ENCODE measurements at places on chromosomes 3 and 15.

- no peak for DNase-seq
- H3K27ac ChIP-seq: no peak overlapping the region
- H3K4me3 ChIP-seq: no peak overlapping the region
These were observed 90.7 kb downstream of the NR2F2 start for GRCh38 chr15:96421178-96421601.

DNA sequence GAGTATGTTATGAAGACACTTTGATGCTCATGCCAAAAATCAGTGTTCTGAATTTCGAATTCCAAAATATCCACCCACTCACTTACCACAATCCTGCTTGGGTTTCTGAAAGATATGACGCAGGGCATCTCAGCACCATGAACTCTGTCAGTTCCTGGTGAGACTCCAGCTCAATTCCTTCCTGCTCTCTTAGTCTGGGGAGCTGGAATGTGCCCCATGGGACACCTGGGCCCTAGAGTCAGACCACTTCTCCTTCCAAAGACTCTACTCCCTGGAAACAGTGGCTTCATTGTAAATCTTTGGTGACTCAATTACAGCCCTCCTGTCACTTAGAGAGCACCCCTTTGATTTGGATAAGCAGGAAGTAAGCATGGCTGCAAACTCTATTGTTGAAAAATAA lies 50.5 kb downstream of the CD86 start:
- no peak for DNase-seq
- H3K4me1 ChIP-seq: no peaks in the 10 kb centered on the region
- H3K36me3 ChIP-seq: no peaks in the 10 kb centered on the region
- no peaks in the 10 kb centered on the region for H3K27me3 ChIP-seq
- no peak overlapping the region for H3K4me3 ChIP-seq
- H3K27ac ChIP-seq: no peak overlapping the region

DNA sequence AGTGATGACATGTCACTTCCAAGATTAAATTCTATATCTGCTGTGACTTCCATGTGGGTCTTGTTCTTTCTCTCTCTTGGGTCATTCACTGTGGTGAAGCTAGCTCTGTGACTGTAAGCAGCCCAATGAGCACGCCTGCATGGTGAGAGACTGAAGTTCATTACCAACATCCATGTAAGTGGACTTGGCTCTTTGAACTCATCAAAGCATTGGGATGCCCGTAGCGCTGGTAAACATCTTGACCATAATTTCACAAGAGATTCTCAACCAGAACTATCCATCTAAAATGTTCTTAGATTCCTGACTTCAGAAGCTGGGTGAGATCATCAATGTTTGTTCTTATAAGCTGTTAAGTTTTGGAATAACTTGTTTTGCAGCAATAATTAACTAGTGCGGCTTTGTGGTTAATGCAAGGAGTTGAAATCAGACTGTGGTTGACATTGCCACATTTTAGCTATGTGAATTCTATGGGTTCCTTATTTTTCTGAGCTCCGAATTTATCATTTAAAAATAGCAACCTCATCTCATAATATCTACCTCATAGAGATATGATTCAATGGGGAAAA lies 31.6 kb upstream of the LRRC3B start:
- no peak overlapping the region for H3K4me3 ChIP-seq
- H3K4me1 ChIP-seq: no peaks in the 10 kb centered on the region
- no peak for DNase-seq

- no peak overlapping the region for H3K4me3 ChIP-seq
- no peaks in the 10 kb centered on the region for H3K27me3 ChIP-seq
- peaks cover 21% of the 10 kb centered on the region for H3K4me1 ChIP-seq
- no peak overlapping the region for H3K27ac ChIP-seq
- DNase-seq: no peak
These were observed 25.4 kb upstream of the SRP14 start for GRCh38 chr15:40064231-40064894.

DNA sequence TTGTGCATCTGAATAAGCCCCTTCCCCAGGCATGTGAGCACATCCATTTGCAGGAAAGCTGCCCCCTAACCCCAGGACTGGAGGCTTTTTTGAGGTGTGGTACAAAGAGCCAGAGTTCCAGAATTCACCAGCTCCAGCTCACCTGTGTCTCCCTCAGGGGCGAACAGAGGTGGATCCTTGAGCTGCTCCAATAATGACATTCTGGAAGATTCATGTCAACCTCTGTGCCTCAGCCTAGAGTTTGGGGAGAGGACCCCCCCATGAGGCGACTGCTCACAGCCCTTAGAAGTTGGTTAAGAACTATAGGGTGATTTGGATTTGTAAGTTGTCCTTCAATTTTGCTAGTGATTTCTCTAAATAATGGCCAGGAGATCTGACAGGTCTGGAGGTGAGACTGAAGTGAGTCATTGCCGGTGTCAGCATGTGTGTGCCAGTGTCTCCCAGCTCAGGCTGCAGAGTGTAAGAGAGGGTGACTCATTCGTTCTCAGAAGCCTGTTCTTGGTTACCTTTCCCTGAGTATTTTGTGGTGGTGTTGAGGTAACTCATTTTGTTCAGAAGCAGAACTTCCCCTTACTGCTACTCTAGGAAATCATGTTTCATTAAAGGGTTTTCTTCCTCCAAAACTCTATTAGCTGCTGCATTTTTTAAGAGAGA lies 136.9 kb upstream of the TOPAZ1 start:
- DNase-seq: no peak
- H3K4me3 ChIP-seq: no peak overlapping the region
- H3K36me3 ChIP-seq: no peaks in the 10 kb centered on the region
- no peak overlapping the region for H3K27ac ChIP-seq
- peaks cover 96% of the 10 kb centered on the region for H3K27me3 ChIP-seq
- H3K4me1 ChIP-seq: no peaks in the 10 kb centered on the region

GRCh38 chr3:133992381-133992780 lies 37.3 kb downstream of the SLCO2A1 start:
- H3K4me1 ChIP-seq: peaks cover 46% of the 10 kb centered on the region
- no peak overlapping the region for H3K4me3 ChIP-seq
- H3K27me3 ChIP-seq: peaks cover 16% of the 10 kb centered on the region
- H3K27ac ChIP-seq: peak overlapping the region; percentile 70
- peak; percentile 27 for DNase-seq

DNA sequence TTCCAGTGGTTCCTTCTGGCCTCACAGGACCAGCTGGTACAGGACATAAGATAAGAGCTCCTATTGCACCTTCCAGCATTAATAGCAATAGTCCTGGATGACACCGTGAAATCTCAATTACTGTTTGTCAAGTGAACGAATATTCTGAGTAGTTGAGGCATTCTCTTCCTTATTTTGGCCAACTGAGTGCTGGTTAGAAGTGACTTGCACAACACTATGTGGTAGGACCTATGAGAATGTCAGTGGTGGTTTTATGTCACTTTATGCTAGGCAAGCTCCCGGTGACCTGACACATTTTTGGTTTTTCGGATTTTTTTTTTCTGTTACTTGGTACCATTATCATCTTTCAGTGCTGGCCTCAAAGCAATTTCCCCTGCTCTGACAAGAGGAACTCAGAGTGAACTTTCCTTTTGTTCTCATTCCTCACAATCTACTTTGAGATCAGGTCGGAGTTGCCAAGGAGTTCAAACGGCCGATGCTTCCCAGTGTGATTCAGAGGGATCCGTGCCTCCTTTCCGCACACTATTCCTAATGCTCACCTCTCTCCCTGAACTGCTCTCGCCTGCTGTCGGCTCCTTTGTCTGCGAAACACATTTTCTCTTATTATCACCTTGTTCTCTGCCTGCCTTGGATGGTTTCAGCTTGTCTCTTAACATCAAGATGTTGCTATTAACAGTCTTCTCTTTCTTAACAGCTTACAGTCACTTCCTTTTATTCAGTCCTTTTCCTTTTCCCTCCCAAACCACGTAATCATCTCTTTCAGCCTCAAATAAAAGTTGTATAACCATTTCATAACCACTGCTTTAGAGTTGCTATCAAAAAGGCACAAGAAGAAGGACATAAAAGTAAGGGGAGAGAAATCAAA lies 35.8 kb downstream of the QTRT2 start:
- H3K27me3 ChIP-seq: no peaks in the 10 kb centered on the region
- peaks cover 5% of the 10 kb centered on the region for H3K36me3 ChIP-seq
- H3K4me1 ChIP-seq: peaks cover 18% of the 10 kb centered on the region

DNA sequence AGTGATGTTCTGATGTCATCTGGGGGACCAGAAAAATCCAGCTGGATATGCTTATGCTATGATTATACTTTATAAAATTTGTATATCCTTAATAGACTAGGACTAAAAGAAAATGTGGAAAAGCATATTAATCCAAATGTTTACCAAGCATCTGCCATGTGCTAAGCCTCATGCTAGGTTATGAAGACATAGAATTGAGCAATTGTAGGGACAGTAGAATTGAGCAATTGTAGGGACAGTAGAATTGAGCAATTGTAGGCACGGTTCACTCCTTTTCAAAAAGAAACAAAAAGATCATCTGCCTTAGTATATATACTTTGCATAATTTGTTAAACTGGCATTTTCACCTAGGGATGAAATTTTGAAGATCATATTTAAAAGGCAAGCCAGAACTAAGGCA lies 18.3 kb downstream of the ABHD5 start:
- H3K4me3 ChIP-seq: no peak overlapping the region
- peaks cover 38% of the 10 kb centered on the region for H3K36me3 ChIP-seq
- H3K27me3 ChIP-seq: no peaks in the 10 kb centered on the region
- no peak for DNase-seq
- no peak overlapping the region for H3K27ac ChIP-seq
- H3K4me1 ChIP-seq: peaks cover 9% of the 10 kb centered on the region

- peaks cover 10% of the 10 kb centered on the region for H3K4me1 ChIP-seq
- DNase-seq: no peak
- H3K27me3 ChIP-seq: no peaks in the 10 kb centered on the region
- no peak overlapping the region for H3K27ac ChIP-seq
- H3K36me3 ChIP-seq: no peaks in the 10 kb centered on the region
These were observed 226.8 kb downstream of the PLCL2 start for GRCh38 chr3:17111586-17111985.

DNA sequence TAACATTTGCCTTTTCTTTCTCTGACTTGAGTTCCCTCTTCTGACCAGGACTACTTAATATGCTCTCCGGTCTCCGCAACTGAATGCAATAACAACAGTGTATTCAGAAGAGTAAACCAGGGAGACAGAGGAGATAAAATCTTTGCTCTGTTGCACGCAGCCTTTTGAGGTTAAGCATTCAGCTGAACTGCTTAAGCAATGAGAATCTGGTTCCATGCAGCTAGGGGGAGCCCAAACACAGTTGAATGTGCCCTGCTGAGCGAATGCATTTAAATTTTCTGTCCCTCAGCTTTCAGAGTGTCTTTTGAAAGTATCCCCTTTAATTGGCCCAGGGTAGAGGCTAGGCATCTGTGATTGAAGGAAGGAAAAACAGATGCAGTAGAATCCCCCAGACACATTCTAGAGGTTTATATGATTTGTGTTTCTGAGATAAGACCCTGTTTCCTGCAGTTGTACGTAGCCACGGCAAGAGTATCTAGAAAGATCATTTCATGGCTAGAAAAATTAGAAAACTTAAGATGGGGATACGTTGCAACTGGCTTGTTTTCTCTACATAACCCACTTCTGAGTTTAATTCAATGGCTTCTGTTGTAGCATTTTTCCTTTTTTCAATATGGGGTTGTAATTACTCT lies 309.6 kb downstream of the TUSC7 start:
- H3K27me3 ChIP-seq: no peaks in the 10 kb centered on the region
- H3K27ac ChIP-seq: no peak overlapping the region
- DNase-seq: peak; percentile 24

- peak overlapping the region; percentile 4 for H3K27ac ChIP-seq
- H3K4me3 ChIP-seq: no peak overlapping the region
- no peaks in the 10 kb centered on the region for H3K36me3 ChIP-seq
- no peak for DNase-seq
- H3K27me3 ChIP-seq: no peaks in the 10 kb centered on the region
These were observed 122.6 kb downstream of the ITPR1 start for GRCh38 chr3:4615750-4616149.

GRCh38 chr15:90382320-90382719 lies 5.7 kb upstream of the IQGAP1 start:
- peaks cover 6% of the 10 kb centered on the region for H3K4me1 ChIP-seq
- no peak overlapping the region for H3K4me3 ChIP-seq
- DNase-seq: no peak

DNA sequence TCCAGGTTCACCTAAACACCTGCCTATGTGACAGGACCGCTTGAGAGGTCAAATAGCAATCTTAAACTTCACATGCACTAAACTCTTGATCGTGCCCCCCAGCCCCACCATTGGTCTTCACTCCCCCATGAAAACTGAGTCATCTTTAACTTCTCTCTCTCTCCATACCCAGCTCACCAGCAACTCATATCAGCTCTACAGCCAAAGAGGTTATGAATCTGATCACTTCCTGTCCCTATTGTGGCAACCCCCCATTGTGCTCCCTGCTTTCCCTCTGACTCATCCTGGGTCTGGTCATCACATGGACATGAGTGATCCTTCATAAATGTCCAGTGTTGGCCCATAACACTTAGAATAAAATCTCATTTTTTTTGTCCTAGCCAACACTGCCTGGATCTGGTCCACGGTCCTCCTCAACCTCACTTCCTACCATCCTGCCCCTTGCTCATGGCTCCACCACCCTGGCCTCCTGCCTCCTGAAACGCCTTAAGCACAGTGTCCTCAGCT lies 103.4 kb upstream of the HACD2 start:
- no peaks in the 10 kb centered on the region for H3K36me3 ChIP-seq
- H3K4me1 ChIP-seq: peaks cover 40% of the 10 kb centered on the region
- H3K4me3 ChIP-seq: no peak overlapping the region
- H3K27ac ChIP-seq: no peak overlapping the region

DNA sequence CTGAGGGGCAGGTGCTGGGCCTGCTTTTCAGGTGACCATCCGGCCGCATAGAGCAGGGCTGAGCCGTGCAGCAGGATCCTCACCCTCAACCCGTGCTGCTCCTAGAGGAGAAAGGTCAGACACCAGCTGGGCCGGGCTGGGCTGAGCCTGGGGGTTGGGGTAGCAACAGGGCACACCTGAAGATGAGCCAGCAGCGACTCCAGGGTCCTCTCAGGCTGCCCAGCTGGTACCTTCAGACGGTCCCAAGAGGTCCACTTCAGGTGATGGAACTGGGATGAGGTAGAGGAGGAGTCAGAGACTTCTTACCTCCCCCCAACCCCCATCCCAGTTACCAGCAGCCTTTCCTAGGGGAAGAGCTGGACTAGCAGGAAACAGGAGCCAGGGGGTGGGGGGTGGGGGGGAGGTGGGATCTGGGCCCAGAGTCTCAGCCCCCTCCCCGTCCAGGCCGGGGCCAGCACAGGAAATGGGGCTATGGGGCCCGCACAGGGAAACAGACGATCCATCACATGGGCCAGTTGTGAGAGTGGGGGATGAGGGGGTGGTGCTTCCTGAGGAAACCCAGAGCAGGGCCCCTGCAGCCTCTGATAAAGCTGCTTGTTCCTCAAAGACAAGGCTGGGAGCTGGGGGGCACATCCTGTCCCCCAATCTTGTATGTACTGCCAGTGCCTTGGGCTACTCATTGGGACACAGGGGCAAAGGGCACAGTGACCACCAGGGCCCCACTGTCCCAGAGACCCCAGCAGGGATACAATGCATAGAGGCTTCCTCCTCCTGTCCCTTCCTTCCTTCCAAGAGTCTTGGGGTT lies 3.0 kb downstream of the INKA1 start:
- peaks cover 21% of the 10 kb centered on the region for H3K36me3 ChIP-seq
- DNase-seq: peak; percentile 45
- peak overlapping the region; percentile 99 for H3K27ac ChIP-seq
- H3K4me3 ChIP-seq: peak overlapping the region; percentile 91
- peaks cover 63% of the 10 kb centered on the region for H3K4me1 ChIP-seq

- no peak for DNase-seq
- peak overlapping the region; percentile 83 for H3K27ac ChIP-seq
- no peak overlapping the region for H3K4me3 ChIP-seq
- peaks cover 55% of the 10 kb centered on the region for H3K4me1 ChIP-seq
- peaks cover 41% of the 10 kb centered on the region for H3K36me3 ChIP-seq
These were observed 77.5 kb downstream of the CHSY1 start for GRCh38 chr15:101174152-101174920.
